Activated naive CD8-positive, alpha-beta T cell treated with anti-CD3 and anti-CD28 coated beads, Interleukin-2, amount 50 U/mL, for 16 hours (primary cell): ENCODE measurements at places on chromosomes 11 and 22.

DNA sequence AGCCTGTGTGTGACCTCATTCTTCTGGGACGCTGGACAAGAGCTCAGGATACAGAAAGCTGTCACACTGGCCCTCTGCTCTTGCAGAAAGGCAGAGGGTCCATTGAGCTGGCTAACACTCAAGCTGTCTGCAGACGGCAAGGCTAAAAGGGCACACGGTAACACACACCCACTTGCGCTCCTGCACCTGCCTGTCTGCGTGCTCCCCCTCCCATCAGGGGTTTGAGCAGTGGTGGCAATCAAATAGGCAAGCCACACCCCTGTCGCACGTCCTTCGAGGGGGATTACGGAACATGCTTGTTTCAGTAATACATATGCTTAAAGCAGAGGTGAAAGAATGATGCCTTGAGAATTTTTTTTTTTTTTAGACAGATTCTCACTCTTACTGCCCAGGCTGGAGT lies 7.1 kb upstream of the QSER1 start:
- no peak for DNase-seq

- no peak for DNase-seq
Measured at GRCh38 chr11:77259641-77260040, 41.8 kb downstream of the GDPD4 start.

DNA sequence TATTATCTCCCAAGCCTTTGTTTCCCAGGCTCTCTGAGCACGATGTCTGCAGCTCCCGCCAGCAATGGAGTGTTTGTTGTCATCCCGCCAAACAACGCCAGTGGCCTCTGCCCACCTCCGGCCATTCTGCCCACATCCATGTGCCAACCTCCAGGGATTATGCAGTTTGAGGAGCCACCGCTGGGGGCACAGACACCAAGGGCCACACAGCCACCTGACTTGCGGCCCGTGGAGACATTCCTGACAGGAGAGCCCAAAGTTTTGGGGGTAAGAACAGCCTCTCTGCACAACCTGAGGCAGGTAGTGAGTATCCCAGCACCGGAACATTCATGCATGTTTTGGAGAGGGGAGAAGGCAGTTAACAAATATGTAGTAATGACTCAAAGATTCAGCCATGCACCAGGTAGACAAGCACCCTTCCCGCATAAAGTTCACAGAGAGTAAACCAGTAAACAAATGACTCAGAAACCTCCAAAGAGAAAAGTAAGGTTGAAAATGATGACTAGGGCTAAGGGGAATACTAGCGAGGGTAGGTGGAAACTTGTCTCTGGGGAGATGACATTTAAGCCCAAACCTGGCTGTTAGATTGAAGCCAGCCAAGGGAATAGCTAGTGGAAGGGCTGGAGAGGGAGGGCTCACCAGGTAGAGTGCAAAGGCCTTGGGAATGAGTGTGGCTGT lies 7.2 kb downstream of the MS4A15 start:
- no peak for DNase-seq

- DNase-seq = no peak
Measured at GRCh38 chr11:122025757-122026156, 90.3 kb downstream of the BLID start.

DNA sequence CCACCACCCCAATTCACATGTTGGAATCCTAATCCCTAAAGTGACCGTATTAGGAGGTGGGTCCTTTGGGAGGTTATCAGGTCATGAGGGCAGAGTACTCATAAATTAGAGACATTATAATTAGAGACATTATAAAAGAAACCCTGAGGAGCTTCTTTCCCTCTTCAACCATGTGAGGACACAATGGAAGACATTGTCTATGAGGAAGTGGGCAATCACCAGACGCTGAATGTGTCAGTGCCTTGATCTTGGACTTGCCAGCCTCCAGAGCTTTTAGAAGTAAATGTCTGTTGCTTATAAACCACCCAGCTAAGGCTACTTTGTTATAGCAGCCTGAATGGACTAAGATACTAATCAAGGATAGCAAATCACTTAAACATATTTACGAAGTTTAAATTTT lies 14.8 kb downstream of the GAB2 start:
- no peak for DNase-seq

GRCh38 chr11:60995798-60996197 lies 24.3 kb downstream of the CD6 start:
- DNase-seq = no peak
